ENCODE measurements at places on chromosomes 11 and 22. TPM values are rescaled to one million over a fixed set of nuclear protein-coding genes. Genes with fewer than 3 reads are reported as not detected.

BAIAP2L2 gene
- not detected for total RNA-seq

GRCh38 chr22:33952776-33953175, 32.5 kb upstream of the LARGE1 start:
- H3K27me3 ChIP-seq = no peaks in the 10 kb centered on the region
- no peak overlapping the region for H3K27ac ChIP-seq
- no peaks in the 10 kb centered on the region for H3K4me1 ChIP-seq
- H3K4me3 ChIP-seq = no peak overlapping the region

GRCh38 chr11:123253911-123254310, 58.9 kb upstream of the CLMP start:
- no peaks in the 10 kb centered on the region for H3K36me3 ChIP-seq
- H3K4me1 ChIP-seq = peaks cover 4% of the 10 kb centered on the region
- DNase-seq = no peak
- H3K4me3 ChIP-seq = no peak overlapping the region
- H3K27me3 ChIP-seq = no peaks in the 10 kb centered on the region

LTBP3 gene
- total RNA-seq = 702 TPM

All from ascending aorta (tissue), 2 donors.